ENCODE measurements at places on chromosomes 2 and 18.

GRCh38 chr18:28115149-28115550 lies 61.8 kb downstream of the CDH2 start:
- no peak for DNase-seq

DNA sequence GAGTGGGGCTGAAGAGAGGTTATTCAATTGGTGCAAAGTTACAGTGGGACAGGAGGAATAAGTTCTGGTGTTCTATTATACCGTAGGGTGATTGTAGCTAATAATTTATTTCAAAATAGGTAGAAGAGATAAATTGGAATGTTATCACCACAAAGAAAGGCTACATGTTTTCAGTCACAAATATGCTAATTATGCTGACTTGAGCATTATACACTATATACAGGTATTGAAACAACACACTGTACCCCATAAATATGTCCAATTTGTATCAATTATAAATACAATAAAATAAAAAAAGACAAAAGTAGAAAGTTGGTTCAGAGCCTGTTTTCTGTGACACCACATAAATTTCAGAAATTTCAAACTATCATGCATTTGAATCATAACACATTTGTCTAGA lies 97.7 kb downstream of the CDH19 start:
- no peak for DNase-seq

- DNase-seq, result no peak
Measured at GRCh38 chr2:12796657-12797056, 79.9 kb downstream of the TRIB2 start.

DNA sequence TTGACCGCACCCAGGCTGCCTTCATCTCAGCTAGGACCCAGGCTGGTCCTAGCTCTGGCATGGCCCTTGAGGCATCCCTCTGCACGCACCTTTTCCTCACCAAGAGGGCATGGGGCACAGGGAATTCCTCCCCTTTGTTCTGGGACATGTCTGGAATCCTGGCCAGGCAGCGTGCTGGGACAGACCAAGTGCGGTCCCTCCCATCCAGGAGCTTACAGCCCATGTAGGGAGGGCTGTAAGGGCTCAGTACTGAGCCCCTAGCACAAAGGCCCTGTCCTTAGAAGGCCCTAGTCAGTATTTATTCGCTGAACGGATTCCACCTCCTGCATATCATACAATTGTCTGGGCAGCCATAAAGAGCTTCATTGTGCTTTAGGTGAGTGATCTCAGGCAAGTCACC lies 3.0 kb downstream of the TMEM37 start:
- no peak for DNase-seq

DNA sequence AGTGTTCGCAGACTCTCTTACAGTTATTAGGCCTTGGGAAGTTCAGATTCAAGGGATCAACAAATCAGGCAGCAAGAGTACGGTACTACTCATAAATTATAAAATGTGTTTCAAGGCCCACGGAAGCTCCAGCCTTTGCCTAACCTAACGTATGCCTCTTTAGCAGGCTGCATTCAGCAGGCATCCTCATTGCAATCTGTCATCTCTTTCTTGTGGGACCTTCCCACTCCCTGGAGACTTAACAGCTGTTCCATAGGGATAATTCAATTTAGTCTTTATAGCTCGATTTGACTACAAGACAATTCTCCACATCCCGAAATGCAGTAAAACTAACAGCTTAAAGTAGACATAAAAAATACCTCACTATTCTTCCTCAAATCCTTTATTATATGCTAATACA lies 453.7 kb downstream of the CNTNAP5 start:
- no peak for DNase-seq

DNA sequence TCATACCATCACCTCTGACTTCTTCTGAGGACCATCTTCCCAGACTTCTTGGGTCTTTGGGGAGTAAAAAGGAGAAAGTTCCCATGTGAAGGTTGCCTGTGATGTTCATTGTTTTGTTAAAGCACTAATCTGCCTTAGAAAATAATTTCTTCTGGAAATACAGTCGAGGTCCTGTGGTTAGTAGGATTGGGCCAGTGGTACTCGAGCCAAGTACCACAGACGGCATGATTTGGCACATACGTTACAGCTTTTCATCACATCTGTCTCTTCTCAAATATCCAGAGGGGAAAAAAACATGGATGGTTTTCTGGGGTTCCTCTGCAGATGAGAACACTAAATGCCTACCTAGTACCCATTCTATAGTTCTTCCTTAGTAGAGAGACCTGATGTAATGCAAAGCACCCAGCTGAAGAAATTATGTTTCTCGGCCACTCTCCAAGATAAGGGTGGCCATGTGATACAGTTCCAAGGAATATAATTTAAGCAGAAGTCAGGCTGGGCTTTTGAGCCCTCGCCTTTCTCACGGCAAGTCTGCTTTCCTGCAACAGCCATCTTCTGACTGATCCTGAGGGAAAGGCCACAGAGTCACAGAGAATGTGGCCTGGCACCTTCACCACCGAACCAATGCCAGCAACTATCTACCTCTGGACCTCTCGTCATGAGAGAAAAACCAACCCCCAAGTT lies 161.0 kb downstream of the RNF152 start:
- no peak for DNase-seq

DNA sequence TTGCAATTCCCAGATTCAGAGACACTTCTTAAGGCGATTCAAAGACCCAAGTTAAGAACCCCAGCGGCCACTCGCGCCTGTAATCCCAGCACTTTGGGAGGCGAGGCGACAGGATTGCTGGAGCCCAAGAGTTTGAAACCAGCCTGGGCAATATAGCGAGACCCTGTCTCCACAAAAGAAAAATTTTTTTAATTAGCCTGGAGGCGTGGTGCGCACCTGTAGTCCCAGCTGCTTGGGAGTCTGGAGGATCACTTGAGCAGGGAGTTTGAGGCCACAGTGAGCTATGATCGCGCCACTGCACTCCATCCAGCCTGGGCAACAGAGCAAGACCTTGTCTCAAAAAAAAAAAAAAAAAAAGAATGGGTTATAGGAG lies 585 bp upstream of the ANAPC1 start:
- no peak for DNase-seq

DNA sequence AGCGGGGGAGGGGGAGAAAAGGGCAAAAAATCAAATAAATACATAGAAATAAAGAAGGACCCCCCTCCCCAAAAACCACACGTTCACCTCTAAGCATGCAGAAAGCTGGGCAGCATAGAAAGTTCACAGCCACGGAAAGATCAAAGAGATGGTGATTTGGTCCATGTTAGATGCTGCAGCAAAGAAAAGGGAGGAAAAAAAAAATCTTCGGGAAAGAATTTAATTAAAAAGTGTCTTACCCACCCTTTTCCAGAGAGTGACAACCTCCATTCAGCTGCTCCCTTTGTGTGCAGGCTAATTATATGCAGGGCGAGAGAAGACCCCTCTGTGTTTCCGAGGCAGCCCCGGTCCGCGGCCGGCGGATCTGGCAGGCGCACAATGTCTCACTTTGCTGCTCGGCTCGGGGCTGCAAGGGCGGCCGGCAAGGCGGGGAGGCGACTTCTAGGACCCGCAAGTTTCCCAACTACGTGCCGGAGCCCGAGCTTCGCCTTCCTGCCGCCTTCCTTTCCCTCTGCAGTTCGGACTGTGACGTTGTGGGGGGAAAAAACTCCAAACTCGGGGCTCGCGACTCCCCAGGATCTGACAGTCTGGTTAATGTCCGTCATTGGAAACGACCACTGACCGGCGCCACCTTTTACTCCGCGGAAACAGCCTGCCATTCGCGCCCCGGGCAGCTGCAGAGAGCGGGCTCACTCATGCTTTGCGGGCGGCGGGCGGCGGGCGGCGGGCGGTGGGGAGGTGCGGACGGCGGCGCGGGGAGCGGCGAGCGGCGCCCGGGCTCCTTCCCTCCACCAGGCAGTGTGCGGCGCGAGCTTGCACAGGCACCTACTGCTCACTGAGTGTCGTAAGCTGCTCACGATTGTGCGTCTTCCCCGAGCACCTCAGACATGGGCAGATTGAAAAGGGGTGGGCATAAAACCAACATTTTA lies at the start of gene LRRTM1:
Gene LRRTM1 (minus strand): TSS at position 844 of the 929 bp plus-strand sequence. CDS start 933 bp downstream, outside the sequence.
- peak; percentile 48 for DNase-seq

DNA sequence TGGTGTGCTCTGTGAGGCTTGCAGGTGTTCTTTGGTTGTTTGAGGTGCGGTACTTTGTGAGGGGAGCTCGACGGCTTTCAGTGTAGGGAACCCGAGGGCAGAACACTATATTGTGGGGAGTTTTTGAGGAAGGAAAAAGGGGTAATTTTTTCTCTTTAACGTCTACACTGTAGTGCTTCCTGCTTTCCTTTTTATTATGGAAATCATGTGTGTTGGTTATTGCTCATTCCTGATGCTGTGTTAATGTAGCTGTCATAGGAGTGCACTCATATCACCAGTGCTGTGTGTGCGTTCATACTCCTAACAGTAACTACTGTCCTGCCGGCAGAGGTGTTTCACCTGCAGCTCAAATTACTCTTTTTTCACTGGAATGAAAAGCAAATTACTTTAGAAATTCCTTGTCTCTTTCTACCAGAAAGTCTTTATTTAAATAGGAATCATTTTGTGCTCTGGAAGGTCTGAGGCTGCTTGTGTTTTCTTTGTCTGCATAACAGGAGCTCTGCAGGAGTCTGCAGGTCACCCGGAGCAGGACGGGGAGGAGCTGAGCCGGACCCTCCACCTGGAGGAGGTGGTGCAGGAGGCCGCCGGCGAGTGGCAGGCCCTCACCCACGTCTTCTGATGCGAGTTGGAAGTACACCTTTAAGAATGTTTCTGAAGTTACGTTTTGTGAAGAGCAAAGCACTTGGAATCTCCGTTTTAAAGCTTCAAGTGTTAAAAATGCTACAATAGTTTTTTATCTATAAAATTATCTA lies 145.5 kb downstream of the ZNF236 start:
- no peak for DNase-seq

GRCh38 chr2:96930351-96931010 lies 55.9 kb downstream of the FAM178B start:
- DNase-seq, result no peak

- no peak for DNase-seq
Measured at GRCh38 chr2:53028746-53029423, 738.7 kb upstream of the CHAC2 start.

- no peak for DNase-seq
Measured at GRCh38 chr2:181111059-181111458, 130.7 kb downstream of the UBE2E3 start.

- DNase-seq, result no peak
Measured at GRCh38 chr18:26317398-26317797, 91.2 kb downstream of the TAF4B start.

DNA sequence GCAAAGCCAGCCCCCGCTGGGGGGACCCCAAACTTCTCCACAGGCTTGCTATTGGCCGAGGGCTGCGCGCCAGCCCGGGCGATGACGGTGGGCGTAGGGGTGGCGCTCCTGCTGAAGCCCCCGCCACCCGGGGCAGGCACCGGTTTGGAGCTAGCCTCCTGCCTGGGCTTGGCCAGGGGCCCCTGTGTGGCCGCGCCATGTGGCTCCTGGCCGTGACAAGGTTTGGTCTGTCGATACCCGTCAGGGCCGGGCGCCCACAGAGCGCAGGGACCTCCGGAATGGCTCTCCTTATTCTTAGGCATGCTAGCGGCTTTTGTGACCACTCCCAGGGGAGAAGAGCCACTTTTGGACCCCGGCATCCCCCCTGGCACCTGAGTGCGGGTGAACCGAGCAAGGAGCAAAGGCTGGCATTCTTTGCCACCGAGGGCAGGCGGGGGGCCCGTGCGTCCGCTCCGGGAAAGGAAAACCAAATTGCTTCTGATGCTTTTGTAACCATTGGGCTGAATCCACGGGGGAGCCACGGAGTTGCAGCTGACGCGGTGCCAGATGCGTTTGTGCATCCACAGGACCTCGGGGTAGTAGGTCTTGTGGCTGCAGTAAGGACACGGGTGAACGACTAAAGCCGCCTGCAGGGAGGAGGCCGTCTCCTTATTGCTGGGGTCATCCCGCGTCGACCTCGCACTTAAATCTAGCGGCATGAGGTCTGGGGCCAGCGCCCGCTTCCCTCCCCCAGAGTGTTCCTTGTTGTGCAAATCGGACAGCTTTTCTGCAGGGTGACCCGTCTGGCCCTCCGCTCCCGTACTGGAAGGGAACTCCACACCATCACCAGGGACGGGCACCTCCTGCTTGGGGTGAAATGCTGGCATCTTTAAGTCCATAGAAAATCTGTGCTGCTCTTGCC lies 115.6 kb downstream of the ZNF516 start:
- DNase-seq, result no peak

DNA sequence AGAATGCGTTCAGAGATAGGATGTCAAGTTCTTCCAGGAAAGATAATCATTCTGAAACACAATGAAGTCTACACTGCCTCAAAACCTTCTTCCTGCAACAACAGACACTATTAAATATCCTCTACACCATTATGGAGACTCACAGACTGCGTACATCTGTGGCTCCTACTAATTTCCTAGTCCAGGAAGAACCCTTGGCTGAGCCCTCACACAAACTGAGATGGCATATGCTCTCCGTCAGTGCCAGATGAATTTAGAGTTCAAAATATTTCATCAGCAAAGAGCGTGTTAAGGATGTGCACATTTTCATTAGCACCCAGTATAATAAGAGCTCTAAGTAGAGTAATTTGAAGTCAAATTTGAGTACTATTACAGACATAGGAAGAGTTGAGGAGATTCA lies 117.2 kb downstream of the TCF4 start:
- DNase-seq, result no peak

DNA sequence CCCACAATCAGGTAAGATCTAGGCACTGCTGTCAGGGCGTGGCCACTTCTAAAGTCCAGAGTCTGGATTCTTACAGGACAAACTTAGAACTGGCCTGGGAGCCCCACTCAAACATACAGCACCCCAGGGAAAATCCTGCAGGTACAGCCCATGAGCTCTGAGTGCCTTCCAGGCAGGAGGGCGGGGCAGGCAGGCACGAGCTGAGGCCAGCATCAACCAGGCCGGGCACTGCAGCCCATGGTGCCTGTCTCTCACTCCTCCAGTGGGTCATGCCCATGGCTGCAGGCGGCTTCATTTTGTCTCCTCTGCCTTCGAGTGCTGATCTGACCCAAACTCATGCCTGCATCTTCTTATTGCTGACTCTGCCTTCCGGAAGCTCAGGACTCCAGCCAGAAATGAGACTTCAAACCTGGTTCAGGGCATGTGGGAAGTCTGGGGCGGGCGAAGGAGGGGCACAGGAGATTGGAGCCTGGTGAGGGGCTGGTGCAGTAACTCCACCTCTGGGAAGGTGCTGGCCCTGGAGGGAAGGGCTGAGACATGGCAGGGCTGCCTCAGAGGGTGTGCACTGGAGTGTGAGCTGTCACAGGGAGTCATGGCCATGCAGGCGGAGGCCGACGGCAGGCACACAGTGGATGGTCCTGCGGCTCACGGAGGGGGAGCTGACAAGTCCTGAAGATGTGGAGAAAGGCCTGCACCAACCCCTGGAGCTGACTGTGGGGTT lies 40.5 kb downstream of the HS6ST1 start:
- no peak for DNase-seq

DNA sequence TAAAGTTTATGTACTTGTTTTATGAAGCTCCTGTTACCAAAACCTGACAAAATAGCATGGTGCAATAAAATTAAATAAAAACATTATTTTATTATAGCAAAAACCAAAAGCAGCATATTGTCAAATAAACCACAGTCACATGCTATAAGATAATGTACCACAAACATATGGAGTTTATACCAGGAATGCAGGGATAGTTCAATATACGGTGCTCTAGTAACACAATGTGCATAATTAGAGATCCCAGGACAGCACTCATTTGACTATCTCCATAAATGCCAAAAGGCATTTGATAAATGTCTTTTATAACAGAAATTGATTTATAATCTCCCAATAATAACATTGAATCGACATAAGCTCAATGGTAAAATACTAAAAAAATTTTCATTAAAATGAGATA lies 402.0 kb downstream of the RND3 start:
- DNase-seq, result no peak
